ENCODE measurements at places on chromosomes 11 and 22.

GRCh38 chr22:27372969-27373670, 428.4 kb downstream of the MN1 start:
- no peak for DNase-seq

DNA sequence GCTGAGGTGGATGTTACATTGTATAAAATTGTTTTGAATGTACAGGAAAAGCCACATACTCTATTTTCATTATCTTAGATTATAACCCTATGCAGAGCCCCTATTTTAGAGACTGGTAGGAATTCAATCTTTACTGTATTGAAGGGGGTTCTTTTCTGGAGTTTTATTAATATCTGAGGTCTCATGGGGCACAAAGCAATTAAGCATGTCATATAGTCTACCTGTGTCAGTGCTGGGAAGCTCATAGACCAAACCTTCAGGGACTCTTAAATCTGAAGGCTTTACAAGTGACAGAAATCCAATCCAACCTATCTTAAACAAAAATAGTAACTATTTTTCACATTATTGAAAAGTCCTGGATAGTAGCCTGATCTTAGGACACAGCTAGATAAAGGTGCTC, 733.7 kb downstream of the NELL1 start:
- no peak for DNase-seq

DNA sequence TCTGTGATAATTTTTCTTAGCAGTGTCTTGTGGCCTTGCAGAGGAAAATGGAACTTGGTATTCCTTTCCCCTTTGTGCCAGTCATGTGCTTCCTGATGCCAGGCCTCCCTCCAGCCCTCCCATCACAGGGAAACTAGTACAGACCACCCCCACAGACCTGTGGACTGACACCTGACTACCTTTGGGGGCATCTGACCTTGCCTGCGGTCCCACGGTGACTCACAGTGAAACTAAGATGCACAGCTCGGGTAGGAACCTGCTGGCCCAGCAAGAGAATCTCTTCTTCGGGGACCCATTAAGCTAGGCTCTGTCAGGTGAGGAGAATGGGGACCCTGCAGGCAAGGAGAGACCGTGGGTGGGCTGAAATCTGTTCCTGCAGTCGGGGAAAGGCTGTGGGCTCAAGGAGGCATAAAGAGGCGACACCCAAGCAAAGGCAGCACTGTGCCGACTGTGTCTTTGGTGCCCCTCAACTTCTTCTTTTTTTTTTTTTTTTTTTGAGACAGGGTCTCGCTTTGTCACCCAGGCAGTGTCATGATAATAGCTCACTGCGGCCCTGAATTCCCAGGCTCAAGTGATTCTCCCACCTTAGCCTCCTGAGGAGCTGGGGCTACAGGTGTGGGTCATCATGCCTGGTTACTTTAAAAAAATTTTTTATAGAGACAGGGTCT, 20.8 kb upstream of the PEX26 start:
- no peak for DNase-seq

GRCh38 chr11:79189601-79190000, 251.2 kb downstream of the TENM4 start:
- DNase-seq, result no peak

DNA sequence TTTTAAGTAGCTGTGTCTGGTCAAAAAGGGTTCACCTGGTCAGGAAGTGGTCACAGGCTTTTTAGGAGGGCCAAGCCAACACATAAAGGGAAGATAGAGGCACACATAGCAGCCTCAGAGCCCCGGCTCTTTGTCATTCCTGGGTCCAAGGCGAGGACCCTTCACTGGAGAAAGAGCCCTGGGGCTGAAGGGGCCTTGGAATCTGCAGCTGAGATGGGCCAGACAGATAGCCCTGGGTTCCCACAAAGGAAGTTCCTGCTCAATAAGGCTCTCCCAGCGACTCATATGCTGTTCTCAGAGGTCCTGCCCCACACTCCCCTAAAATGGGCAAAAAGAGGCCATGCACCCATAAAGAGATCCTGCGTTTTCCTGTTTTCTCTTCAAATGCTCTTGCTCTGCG, 77.7 kb downstream of the LINC01488 start:
- DNase-seq, result no peak

DNA sequence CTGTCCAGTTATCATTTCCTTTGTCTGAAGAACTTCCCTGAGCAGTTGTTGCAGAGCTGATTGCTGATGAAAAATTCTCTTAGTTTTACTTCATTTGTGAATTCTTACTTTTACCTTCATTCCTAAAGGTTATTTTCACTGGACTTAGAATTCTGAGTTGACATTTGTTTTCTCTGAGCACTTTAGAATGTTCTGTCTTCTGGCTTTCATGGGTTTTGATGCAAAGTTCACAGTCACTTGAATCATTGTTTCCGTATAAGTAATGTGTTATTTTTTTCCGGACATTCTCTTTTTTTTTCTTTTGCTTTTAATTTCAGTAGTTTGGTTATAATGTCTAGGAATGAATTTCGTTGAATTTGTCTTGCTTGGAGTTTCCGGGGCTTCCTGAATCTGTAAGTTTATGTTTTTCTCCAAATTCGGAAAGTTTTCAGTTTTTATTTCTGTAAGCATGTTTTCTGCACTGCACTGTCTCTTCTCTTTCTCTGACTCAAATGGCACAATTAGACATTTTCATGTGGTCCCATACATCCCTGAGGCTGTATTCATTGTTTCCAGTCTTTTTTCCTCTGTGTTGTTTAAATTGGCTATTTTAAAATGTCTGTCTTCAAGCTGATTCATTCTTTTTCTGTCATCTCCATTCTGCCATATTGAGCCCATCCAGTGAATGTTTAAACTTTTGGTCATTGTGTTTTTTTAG, 68.5 kb upstream of the NARS2 start:
- no peak for DNase-seq

DNA sequence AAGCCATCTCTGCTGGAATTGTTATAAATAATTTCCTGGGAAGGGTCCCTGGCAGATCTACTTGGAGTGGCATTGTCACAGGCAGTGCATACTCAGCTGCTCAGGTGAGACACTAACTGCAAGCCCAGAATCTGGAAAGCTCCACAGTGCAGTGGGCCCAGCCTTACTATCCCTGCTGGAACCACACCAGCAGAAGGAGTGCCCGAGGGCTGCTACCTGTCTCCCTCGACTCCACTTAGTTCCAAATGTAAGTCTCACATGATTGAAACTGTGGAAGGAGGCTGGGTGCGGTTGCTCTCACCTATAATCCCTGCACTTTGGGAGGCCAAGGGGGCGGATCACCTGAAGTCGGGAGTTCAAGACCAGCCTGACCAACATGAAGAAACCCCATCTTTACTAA, 14.3 kb upstream of the SYVN1 start:
- DNase-seq, result no peak

DNA sequence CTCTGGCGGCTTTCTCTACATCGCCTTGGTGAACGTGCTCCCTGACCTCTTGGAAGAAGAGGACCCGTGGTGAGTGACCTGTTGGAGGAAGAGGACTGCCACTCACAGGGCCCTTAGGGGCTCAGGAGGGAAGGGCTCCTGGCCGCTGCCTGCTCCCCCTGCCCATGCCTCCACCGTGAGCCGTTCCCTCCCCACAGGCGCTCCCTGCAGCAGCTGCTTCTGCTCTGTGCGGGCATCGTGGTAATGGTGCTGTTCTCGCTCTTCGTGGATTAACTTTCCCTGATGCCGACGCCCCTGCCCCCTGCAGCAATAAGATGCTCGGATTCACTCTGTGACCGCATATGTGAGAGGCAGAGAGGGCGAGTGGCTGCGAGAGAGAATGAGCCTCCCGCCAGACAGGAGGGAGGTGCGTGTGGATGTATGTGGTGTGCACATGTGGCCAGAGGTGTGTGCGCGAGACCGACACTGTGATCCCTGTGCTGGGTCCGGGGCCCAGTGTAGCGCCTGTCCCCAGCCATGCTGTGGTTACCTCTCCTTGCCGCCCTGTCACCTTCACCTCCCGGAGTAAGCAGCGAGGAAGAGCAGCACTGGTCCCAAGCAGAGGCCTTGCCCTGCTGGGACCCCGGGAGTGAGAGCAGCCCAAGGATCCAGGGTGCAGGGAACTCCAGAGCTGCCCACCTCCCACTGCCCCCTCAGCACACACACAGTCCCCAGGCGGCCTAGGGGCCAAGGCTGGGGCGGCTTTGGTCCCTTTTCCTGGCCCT, 6.9 kb downstream of the SLC39A13 start:
- no peak for DNase-seq

DNA sequence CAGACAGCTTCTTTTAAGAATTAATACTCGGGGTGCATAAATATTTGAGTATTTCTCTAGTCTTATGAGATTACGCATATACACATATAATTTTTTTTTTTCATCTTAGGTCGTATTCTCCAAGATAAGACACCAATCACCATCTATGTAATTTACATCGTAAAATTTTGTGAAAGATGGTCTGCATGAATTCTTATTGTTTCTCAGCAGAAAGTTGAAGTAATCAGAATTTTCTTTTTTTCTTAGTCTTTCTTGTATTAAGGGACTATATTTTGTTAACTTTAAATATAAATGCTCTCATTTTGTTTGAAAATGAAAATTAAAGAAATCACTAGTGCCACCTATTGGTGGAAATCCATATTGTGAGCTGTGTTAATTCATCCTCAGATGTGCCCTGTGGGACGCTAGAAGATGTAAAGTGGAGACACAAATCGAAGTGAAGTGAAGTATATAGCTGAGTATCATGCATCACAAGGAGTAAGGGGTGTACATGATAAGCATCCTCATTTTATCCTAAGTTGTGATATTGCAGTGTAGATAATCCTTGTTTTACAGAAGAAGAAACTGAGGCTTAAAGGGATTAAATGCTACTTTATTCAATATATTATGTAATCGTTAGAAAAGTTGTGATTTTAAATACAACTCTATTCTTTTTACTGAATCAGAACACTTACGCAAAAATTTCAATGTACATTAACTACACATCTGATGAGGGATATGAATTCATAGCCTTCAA, 2084.3 kb downstream of the LRRC4C start:
- DNase-seq, result no peak

- DNase-seq, result no peak
Observed at GRCh38 chr11:122036018-122036417, 80.0 kb downstream of the BLID start.

- DNase-seq, result no peak
Observed at GRCh38 chr22:38890377-38890776, 18.4 kb upstream of the CBX6 start.
